RCC 7860 (cell line): ENCODE measurements at places on chromosomes 4 and X.

DNA sequence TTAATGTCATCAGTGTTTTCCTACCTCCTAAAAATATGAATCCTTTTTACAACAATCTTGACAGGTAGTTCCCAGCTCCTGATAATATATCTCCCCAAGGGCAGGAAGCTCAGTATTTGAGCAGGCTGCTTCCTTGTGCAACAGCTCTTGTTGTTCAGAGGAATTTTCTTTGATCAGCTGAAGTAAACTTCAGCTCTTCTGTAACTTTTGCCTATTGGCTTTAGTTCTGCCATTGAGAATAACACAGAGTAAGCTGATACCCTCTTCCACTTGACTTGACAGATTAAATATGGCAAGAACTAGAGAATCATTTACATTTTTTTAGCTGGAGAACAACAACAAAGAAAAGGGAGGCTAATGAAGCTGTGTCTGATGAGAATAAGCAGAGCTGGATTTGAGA is 75.2 kb downstream of the LUZP4 start:
- DNase-seq = no peak

GRCh38 chr4:177033135-177033534 is 240.4 kb upstream of the VEGFC start:
- DNase-seq = no peak

DNA sequence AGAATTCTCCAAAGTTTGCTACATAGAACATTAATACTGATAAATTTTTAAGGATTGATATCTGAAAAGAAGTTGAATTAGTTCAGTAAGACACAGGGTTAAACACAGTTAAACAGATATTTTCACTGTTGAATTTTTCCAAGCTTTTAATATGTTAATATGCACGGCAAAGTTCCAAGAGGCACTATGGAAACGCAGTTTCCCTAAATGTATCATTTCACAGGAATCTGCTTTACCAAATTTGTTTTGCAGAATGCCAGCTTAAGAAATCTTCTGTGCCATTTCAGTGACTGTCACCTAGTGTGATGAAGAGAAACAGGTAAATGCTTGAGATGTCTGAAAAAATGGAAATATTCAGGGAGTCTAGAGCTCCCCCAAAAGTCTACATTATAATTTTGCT is 395.9 kb upstream of the GRIA3 start:
- DNase-seq = no peak

- DNase-seq = no peak
Observed at GRCh38 chrX:116318672-116319071, 117.7 kb upstream of the SLC6A14 start.

DNA sequence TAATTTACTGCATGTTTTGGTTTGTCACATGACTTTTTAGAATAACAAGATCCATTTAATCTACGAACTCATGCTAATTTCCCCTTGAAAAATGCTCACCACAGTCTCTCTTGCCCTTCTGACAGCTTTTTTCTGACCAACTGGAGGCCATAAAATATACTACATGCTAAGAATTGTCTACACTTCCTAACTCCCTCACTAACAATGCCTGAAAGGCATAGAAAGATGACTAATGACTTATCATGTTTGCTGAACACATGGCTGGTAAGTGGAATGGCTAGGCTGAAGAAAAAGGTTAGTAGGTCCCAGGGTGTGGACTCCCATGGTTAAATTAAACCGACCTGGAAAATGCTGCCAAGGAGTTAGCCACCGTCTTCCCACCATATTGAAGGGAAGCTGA is 309.9 kb downstream of the SPOCK3 start:
- no peak for DNase-seq

- DNase-seq = no peak
Observed at GRCh38 chrX:38103857-38104812, 97.8 kb downstream of the SYTL5 start.

DNA sequence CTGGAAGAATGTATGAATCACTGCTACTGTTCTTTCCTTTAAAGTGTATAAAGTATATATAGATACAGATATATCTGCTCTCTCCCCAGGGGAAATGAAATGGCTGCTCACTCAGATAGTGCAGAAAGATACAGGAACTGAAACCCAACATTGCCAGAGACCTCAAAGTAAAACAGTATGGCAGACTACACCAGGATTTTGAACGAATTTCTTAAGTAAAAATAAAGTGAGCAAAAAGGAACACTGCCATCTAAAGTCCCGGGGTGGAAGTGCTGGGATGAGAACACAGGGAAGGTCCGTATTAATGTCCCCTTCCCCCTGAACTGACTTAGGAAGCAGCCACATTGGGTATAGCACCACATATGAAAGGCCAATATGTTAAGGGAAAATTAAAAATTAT is 93.4 kb downstream of the TMA16 start:
- no peak for DNase-seq

DNA sequence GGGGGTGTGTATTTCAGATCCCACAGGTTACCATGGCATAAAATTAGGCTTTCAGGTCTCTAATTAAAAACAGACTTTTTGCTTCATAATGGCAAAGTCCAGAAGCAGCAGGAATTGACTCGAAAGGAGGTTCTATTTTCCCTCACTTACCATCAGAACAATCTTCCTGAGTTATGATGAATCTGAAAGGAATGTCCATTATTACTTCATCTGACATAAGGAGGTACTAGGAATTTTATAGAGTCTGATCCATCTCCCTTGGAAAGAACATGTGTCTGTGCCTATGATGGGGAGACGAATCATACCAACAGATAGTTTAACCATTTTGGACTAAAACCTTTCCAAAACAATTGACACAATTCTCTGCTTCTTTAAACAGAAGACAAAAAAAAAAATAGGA is 206.3 kb upstream of the FGF13 start:
- DNase-seq = no peak
